COR-L47 (cell line): ENCODE measurements at places on chromosomes 11 and 22.

- no peak for DNase-seq
Observed at GRCh38 chr22:40388231-40388630, 17.8 kb downstream of the SGSM3 start.

GRCh38 chr11:126317756-126318573 lies 14.1 kb downstream of the DCPS start:
- no peak for DNase-seq

DNA sequence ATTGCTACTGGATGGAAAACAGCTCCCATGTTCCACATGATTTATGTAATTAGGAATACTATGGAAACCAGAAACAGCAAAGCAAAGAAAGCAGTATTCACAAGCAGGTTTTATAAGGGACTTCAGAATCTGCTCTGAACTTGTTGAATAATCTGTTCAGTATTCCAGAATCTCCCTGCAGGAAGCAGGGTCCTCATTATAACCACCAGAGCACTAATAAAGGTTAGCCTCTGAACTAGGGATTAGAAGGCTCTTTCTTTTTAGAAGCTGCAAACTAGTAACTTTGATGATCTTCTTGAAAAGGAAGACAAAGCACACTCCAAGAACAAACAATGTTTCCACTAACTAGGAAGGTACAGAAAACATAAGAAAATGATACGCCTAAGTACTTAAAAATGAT lies 125.8 kb downstream of the DCDC1 start:
- DNase-seq: no peak

DNA sequence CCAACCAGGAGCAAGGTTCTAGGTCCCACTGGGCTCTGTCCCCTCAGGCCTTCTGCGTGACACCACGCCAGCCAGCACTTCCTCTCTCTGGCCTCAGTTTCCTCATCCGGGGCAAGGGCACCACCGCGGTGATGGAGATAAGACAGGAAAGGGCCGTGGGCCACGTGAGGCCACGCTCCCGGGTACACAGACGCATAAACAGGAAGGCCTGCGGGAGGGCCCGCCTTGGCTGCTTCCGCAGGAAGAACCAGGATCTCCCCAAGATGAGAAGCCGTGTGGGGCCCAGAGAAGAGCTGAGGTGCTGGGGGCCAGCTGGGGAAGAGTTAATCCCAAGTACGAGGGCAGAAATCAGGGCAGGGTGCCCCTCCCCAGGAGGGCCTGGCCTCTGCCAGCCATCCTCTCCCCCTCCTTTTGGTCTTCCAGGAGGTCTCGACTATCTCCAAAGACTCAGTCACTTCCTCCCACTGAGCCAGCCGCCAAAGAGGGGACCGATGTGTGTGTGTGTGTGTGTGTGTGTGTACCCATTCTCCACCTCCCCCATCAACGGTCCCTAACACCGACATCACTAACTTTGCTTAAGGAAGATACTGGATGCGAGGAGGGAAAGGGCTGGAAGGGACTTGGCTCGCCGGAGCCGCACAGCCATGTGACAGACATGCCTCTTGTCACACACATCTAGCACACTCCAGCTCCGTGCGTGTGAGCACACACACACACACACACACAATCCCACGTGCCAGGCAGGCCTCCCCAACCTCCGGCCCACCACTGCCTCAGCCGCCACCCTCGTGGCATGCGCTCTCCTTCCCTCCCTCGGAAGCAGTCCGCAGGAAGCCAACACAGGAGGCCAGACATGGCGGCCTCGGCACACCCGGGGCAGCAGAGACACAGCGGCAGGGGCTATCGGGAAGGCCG lies 1.4 kb downstream of the MFNG start:
- no peak for DNase-seq

- DNase-seq: no peak
Observed at GRCh38 chr11:73193251-73194033, 24.6 kb upstream of the P2RY2 start.

GRCh38 chr22:48433647-48434046 lies 1394.0 kb downstream of the BRD1 start:
- no peak for DNase-seq

GRCh38 chr11:30350384-30350783 lies 27.5 kb downstream of the ARL14EP start:
- DNase-seq: no peak

DNA sequence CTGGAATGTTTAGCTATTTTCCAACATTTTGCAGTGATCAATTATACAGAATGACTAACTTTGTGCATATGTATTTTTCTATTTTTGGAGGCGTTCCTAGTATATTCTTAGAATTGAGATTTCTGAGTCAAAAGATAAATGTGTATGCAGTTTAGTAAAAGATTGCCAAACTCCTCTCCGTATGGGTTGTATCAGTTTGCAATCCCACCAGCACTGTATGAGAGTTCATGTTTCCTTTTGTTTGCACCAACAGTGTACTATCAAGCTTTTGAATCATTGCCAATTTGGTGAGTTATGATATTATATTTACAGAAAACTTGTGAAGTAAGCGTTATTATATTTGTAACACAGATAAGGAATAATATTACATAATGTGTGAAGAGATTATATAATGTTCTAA lies 658.7 kb downstream of the JRKL start:
- no peak for DNase-seq

DNA sequence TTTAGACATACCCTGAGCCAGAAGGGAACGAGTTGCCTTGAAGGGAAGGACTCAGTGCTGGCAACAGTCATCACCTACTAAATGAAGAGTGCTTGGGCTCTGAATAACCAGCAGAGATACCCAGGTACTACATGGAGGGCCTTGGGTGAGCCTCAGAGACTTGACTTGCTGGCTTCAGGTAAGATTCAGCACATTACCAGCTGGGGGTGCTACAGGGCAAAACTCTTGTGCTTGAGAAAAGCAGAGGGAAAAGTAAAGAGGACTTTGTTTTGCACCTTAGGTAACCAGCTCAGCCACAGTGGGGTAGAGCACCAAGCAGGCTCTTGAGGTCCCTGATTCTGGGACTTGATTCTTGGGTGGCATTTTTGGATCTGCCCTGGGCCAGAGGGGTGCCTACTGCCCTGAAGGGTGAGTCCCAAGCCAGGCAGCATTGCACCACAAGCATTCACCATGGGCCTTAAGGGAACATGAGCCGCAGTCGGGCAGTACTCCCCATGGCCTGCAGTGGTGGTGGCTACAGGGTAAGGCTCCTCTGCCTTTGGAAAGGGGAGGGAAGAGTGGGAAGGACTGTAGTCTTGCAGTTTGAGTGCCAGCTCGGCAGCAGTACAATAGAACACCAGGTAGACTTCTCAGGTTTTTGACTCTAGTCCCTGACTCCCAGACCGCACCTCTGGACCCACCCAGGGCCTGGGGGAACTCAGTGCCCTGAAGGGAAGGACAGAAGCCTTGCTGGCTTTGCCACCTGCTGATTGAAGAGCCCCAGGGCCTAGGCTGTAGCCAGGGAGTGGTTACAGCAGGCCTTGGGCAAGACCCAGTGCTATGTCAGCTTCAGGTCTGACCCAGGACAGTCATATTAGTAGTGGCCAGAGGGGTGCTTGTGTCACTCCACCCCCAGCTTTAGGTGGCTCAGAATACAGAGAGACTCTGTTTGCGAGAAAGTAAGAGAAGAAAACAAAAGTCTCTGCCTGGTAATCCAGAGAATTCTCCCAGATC lies 22.7 kb upstream of the PLEKHA7 start:
- DNase-seq: no peak

DNA sequence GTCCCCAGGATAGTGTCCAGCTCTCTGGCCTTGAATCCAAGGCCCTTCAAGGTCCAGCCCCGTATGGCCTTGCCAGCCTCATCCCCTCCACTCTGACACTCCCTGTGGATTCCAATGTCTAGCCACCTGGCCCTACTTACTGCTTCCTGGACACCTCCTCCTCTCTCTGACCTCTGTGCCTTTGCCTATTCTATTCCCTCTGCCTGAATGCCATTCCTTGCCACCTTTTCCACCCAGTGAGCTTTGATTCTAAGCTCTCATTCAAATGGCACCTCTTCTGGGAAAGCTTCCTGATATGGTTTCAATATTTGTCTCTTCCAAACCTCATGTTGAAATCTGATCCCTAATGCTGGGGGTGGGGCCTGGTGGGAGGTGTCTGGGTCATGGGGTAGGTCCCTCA lies 31.9 kb upstream of the TTLL12 start:
- no peak for DNase-seq

GRCh38 chr11:46275964-46276641 lies 1.4 kb upstream of the CREB3L1 start:
- DNase-seq: no peak

- no peak for DNase-seq
Observed at GRCh38 chr11:117097014-117097388, 1.2 kb downstream of the SIK3 start.
